ENCODE measurements at places on chromosomes 4 and X. TPM values are rescaled to one million over a fixed set of nuclear protein-coding genes. Genes with fewer than 3 reads are reported as not detected.

CLDN22 gene
- total RNA-seq: not detected

OTC gene
- total RNA-seq: not detected

- peaks cover 13% of the 10 kb centered on the region for H3K27me3 ChIP-seq
- H3K4me1 ChIP-seq: no peaks in the 10 kb centered on the region
- H3K27ac ChIP-seq: no peak overlapping the region
- no peaks in the 10 kb centered on the region for H3K36me3 ChIP-seq
Measured at GRCh38 chrX:69505772-69506616, 1.9 kb downstream of the NALF2 start.

- no peak overlapping the region for H3K27ac ChIP-seq
- H3K4me3 ChIP-seq: no peak overlapping the region
- peaks cover 3% of the 10 kb centered on the region for H3K27me3 ChIP-seq
- H3K36me3 ChIP-seq: no peaks in the 10 kb centered on the region
- no peak for DNase-seq
Measured at GRCh38 chrX:24229400-24229879, 79.9 kb downstream of the ZFX start.

DNA sequence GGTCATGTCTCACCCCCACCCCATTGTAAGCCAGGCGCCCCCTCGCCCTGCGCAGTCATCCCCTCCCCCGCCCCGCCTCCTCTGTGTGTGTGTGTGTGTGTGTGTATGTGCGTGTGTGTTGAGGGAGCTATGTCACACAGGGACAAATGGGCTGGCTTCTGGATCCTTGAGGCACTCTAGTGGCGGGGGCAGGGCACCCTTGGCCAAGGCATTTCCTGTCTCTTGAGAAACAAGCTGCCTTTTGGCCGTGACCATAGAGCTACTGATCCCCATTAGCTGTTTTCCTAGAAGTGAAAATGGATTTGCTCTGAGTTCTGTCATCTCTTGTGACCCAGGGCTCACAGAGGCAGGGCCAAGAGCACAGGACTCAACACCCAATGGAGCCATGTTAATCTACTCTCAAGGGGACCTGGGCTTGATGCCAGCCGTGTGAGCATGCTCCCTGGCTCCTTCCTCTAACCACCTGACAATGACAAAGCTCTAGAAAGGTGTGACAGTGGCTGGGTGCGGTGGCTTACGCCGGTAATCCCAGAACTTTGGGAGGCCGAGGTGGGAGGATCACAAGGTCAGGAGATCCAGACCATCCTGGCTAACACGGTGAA, 162.5 kb upstream of the BCOR start:
- H3K4me1 ChIP-seq: no peaks in the 10 kb centered on the region
- no peaks in the 10 kb centered on the region for H3K27me3 ChIP-seq
- no peak overlapping the region for H3K27ac ChIP-seq
- H3K4me3 ChIP-seq: no peak overlapping the region
- no peak for DNase-seq
- H3K36me3 ChIP-seq: no peaks in the 10 kb centered on the region

- H3K4me3 ChIP-seq: no peak overlapping the region
- H3K27ac ChIP-seq: no peak overlapping the region
- no peaks in the 10 kb centered on the region for H3K27me3 ChIP-seq
- DNase-seq: no peak
Measured at GRCh38 chr4:513327-513726, 14.3 kb downstream of the PIGG start.

- DNase-seq: no peak
- no peak overlapping the region for H3K27ac ChIP-seq
- no peaks in the 10 kb centered on the region for H3K4me1 ChIP-seq
- peaks cover 39% of the 10 kb centered on the region for H3K27me3 ChIP-seq
- H3K36me3 ChIP-seq: no peaks in the 10 kb centered on the region
- no peak overlapping the region for H3K4me3 ChIP-seq
Measured at GRCh38 chr4:109295081-109295480, 7.4 kb downstream of the COL25A1 start.

DNA sequence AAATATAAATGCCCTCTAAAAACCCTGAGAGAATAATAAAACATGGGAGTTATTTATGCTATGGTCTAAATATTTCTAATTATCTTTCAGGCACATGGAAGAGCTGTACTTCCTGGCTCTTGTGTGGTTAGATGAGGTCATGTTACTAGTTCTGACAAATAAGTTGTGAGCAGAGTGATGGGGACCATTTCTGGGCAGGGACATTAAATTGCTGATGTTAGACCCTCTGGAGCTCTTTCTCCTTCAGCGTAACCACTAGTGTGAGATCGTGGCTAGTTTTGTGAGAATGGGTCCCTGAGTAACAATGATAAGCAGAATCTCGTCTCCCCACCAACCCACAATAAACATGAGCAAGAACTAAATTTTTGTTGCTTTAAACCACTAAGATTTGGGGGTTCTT, 108.0 kb downstream of the MAML3 start:
- DNase-seq: no peak
- H3K27me3 ChIP-seq: peaks cover 58% of the 10 kb centered on the region
- peaks cover 2% of the 10 kb centered on the region for H3K36me3 ChIP-seq
- H3K4me1 ChIP-seq: peaks cover 27% of the 10 kb centered on the region
- no peak overlapping the region for H3K4me3 ChIP-seq

GRCh38 chrX:10926891-10927290, 184.2 kb upstream of the HCCS start:
- DNase-seq: no peak
- no peaks in the 10 kb centered on the region for H3K36me3 ChIP-seq

DNA sequence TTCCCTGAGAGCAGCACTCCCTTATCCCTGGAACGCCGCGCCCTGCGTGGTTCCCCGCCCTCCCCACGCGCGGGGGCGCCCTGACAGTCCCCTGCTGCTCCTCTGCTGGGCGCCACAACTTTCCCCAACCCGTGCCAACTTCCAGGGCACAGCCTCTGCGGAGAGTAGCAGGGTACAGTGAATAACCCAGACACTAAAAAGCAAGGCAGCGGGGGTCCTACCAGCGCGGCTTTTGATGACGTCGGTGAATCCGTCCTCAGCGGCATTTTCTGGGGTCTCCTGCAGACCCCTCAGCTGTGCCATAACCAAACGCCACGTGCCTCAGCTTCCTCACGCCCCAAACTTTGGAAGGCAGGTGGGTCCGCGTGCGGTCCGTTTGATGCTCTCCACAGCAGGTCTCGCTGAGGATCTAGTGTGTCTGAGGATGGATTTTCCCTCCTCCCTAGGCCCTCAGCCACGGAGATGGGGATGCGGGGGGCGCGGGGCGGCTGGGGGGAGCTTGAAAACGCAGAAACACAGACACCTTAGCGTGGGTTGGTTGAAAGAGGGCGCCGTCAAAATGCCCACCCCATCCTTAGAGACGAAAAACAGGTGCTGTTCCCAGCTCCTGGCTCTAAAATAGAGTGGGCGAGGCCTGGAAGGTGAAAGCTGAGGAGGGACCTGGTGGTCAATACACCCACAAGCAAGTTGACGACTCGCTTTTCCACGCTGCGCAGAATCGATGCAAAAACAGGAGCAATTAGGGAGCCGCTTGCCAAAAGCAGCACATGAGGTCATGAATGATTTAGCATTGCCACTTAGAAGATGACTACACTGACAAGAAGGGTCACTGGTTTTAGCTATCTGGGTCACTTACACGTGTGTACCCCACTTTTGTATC, 405.6 kb downstream of the FAM47A start:
- no peaks in the 10 kb centered on the region for H3K4me1 ChIP-seq
- H3K4me3 ChIP-seq: no peak overlapping the region
- H3K27me3 ChIP-seq: no peaks in the 10 kb centered on the region

- no peak overlapping the region for H3K27ac ChIP-seq
- H3K4me1 ChIP-seq: peaks cover 11% of the 10 kb centered on the region
- H3K27me3 ChIP-seq: no peaks in the 10 kb centered on the region
- DNase-seq: no peak
- no peak overlapping the region for H3K4me3 ChIP-seq
Measured at GRCh38 chrX:47587906-47588735, 5.9 kb downstream of the TIMP1 start.

DNA sequence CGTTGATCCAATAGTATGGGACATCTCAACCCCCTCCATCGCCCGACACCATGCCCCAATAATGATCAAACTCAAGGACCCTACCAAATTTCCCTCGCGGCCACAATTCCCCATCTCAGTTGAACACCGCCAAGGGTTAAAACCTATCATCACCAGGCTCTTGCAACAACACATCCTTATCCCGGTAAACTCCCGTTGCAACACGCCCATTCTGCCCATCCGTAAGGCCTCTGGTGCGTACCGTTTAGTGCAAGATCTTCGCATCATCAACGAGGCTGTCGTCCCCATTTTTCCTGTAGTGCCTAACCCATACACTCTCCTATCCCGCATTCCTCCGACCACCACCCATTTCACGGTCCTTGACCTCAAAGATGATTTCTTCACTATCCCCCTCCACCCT, 960.5 kb downstream of the RPA4 start:
- no peaks in the 10 kb centered on the region for H3K4me1 ChIP-seq
- H3K27ac ChIP-seq: no peak overlapping the region
- H3K4me3 ChIP-seq: no peak overlapping the region

GRCh38 chr4:187128976-187129375, 405.3 kb upstream of the FAT1 start:
- H3K36me3 ChIP-seq: no peaks in the 10 kb centered on the region
- H3K27me3 ChIP-seq: no peaks in the 10 kb centered on the region
- no peaks in the 10 kb centered on the region for H3K4me1 ChIP-seq
- DNase-seq: no peak
